ENCODE measurements at places on chromosomes 4 and X.

DNA sequence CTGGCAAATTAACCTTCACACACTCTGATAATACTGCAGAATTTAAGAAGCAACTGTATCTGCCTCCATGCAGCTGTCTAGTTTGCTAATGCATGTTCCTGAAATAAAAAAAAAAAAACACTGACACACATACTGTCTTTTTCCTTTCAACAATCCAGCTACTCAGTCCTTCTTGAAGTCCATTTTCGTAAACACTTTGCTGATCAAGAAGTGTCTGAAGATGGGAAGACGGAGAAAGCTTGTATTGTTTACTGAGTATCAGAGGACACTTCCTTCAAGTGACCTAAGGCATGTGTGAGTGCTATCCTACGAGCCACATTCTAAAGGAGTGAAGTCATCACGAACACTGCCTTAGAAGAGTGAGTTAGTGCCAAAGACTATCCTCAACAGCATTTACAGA is 82.6 kb downstream of the LUZP4 start:
- DNase-seq: no peak

DNA sequence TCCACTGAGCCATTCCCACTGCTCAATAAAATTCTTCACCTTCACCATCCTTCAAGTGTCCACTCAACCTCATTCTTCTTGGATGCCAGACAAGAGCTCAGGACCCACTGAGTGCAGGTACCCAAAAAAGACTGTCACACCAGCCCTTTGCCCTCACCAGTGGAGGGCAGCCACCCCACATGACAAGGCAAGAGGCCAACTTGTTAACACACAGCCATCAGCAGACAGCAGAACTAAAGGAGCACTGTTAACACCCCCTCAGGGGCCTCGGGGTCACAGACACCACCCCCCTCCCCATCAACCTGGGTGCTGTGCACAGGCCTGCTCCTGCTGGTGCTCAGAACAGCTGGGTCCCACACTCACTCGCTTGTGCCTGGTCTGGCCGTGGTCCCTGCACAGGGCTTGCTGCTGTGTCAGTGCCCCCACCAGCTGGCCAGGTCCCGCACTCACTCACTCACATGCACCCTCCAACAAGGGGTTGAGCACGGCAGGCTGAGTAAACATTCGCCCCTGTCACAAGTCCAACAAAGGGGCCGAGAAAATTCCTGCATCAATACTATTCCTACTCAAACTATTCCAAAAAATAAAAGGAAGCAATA is 54.1 kb downstream of the ATRX start:
- DNase-seq: no peak

- DNase-seq: no peak
Observed at GRCh38 chr4:17013382-17014006, 115.0 kb upstream of the LDB2 start.

GRCh38 chrX:146449243-146449642 is 360.3 kb upstream of the CXorf51B start:
- no peak for DNase-seq

DNA sequence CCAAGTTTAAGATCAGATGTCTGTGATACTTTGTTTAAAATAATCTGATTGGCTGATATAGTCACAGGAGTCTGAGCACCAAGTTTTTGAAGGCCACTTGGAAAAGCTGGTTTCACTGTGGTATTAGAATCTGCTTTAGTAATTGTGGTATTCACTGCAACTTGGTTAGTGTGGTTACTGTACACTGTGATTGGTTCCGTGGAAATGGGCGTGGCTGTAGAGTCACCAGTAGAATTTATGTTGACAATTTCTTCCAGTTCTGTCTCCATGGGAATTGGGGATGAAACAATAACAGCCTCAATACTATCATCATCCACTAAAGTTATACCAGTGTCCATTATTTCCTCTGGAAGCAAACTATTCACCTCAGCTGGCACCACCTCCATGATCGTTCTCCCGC is 26.2 kb downstream of the LIN54 start:
- peak; percentile 14 for DNase-seq

- no peak for DNase-seq
Observed at GRCh38 chr4:149751174-149751573, 64.5 kb downstream of the IQCM start.

DNA sequence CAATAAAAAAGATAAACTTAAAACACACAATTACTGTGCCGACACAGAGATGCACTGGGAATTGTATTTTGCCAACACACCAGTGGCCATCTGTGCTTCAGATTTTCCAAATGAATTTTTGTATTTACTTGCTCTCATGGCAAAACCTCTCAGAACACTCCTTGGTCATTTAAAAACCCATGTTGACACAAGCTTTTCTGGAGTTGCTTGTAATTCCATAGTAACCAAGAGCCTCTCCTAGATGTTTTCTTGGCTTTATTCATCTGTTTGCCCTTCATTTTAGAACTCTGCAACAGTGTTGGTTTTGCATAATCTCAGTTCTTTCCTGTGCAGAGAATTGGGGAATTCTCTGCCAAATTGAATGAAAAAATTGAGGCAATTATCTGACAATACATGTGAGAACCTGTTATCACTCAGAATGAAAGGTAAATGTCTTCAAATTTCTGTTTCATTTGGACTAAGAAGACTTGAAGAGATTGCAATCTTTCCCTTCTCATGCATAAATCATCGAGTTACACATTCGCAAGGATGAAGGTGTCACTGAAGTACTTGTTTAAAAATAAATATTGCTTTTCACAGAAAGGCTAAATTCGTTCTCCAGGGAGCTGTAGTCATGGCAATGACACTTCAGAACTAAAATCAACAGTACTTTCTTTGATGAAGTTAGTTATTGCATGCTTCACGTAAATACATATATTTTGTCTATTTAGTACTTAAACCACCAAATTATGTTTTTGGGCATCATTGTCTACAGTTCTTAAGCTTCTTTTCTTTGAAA is 301.8 kb upstream of the CTSO start:
- DNase-seq: no peak
